ENCODE measurements at places on chromosomes 4 and X.
A peak's percentile ranks its signal among the peaks of the same experiment; 100 is the strongest.

DNA sequence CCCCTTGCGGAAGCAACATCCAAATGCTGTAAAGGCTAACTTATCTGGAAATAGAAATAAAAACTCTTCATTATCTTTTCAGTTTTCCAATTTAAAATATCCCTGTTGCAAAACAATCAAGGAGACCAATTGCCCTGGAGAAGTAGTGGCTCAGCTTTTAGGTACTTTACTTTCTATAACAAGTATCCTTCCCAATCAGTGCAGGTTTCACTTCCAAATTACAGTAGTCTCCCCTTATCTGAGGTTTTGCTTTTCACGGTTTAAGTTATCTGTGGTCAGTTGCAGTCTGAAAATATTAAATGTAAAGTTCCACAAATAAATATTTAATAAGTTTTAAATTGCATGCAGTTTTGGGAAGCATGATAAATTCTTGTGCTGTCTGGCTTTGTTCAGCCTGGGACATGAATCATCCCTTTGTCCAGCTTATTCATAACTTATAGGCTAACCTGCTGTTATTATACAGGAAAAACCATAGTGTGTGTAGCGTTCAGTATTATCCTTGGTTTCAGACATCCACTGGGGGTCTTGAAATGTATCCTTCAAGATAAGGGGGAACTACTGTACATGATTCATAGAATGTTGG is 973.1 kb upstream of the GRID2 start:
- DNase-seq: no peak

- no peak for DNase-seq
These were observed 85.5 kb downstream of the TACR3 start for GRCh38 chr4:103634236-103634635.

DNA sequence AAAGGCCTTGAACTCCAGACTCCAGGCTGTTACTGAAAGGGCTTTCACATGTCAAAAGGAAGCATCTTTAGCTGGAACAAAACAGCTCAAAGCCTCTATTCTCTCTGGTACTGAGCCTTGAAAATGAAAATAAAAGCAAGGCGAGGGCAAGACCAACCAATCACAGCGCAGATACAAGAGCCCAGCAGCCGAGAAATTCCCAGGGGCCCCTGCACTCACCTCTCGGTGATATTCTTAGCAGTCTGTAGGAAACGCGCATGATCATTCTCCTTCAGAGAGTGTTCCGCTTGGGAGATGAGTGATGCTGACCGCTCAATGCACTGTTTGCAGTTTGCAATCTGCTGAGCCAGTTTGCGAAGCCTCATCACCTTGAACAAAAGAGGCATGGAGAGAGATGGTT is 138.1 kb downstream of the MID1 start:
- DNase-seq: peak; percentile 21

- no peak for DNase-seq
These were observed 55.3 kb downstream of the FIP1L1 start for GRCh38 chr4:53432528-53433424.

DNA sequence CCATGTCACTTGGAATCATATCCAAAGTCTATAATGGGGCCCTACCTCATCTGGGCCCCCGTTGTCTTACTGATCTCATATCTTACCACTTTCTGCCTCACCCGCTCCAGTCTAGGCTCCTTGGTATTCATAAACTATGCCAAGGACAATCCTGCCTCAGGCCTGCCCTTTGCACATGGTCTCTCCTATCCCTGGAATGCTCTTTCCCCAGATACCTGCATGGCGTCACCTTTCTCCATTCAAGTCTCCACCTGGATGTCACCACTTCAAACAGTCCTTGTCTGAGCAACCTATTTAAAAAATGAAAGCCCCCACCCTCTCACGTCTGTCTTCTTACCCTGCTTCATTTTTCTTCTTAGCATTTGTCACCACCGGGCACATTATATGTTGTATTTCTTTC is 8.2 kb downstream of the VGLL1 start:
- no peak for DNase-seq

DNA sequence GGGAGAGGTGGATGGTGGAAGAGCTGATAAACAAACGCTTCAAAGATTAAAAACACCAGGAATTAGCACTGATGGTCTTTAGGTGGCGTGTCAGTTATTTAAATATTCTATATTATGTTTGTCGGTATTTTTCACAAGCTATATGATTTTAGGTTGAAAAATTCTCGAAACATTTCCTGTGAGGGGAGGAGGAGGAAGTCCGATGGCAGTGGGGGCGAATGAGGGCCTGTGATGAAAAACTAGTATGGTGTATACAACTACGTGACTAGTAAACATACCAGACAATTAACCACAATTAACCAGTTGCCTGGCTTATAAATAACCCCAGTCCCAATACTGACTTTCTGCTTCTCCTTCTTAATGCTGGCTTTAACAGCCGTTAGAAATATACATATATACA is 595 bp upstream of the NAP1L2 start:
- no peak for DNase-seq

DNA sequence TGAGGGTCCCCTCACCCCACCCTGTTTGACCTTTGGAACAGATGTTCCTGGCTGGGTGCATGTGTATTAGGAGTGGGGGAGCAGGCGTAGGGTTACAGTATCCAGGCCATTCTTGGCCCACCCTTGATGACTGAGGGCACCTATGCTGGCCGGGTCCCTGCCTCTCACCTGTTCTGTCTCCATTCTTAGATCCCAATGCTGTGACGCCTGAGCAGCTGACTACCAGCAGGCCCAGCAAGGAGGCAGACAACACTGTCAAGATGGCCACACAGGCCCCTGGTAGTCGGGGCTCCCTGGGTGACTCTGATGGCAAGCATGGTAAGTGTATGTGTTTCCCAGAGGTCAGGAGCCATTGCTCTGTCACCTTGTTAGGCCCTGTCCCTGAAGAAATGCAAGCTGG is 10.9 kb downstream of the EFNB1 start:
- DNase-seq: no peak

GRCh38 chrX:12984603-12985319 is 9.9 kb downstream of the TMSB4X start:
- DNase-seq: no peak

DNA sequence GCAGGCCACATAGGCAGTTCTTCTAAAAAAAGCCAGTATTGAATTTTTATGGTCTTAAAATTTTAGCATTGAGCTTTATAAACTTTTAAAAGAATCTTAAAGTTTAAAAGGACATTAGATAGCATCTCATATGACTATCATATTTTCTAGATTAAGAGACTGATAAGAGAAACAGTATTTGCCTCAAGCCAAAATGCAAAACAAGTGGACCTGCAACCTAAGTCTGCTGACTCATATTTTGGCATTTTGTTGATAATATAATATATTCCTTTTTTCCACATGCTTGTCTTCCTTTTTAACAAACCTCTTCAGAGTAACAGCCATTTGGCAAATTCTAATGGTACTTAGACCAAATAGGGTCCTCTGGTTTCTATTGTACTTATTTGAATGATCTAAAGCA is 328.5 kb upstream of the GALNTL6 start:
- no peak for DNase-seq

GRCh38 chr4:85358831-85359230 is 116.1 kb upstream of the ARHGAP24 start:
- DNase-seq: no peak

- no peak for DNase-seq
These were observed at the start of gene PROM1 for GRCh38 chr4:16083241-16084191. Gene PROM1, minus strand, starts transcription at chr4:16084023. Its CDS starts 8,117 bp downstream, at chr4:16075906.

GRCh38 chrX:130212371-130212770 is 40.6 kb downstream of the RAB33A start:
- DNase-seq: no peak

DNA sequence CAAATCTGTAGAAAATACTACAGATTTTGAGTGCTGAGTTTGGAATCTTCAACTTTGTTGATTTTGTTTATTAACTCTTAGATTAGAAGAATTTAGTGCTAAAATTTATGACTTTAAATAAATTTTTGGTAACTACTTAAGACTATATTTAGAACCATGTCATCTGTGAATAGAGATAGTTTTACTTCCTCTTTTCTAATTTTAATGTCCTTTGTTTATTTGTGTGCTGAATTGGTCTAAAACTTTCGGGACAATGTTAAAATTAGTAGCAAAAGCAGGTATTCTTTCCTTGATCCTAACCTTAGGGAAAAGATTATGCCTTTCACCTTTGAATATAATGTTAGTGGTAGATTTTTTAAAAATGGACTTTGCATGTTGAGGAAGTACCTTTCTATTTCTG is 119.7 kb upstream of the CXorf51A start:
- no peak for DNase-seq

GRCh38 chr4:137610960-137611359 is 78.7 kb upstream of the PCDH18 start:
- DNase-seq: no peak

- DNase-seq: no peak
These were observed 32.3 kb downstream of the BCORL1 start for GRCh38 chrX:130014770-130015169.

GRCh38 chr4:139530833-139531427 is 25.1 kb downstream of the SETD7 start:
- DNase-seq: peak; percentile 52

DNA sequence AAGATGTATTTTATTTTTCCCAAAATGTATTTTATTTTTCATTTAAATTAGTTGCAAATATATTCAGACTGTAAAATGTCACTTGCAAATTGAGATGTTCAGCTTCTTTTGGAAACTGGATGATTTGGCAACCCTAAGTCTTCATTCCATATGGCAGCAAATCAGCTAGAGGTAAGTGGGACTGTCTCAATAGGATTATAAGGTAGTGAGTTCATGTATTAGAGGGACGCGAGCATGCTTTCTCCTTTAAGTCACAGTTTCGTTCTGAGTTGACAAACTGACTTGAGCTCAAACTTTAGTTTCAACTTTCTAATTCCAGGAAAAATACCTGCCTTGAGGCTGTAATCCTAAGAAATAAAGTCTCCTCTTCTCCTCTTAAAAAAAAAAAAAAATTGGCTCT is 44.2 kb upstream of the TMEM131L start:
- DNase-seq: no peak

Data from globus pallidus (tissue), 1 donor.